ENCODE measurements at places on chromosomes 1 and 21.

GRCh38 chr1:6674771-6675170, 26.8 kb downstream of the DNAJC11 start:
- DNase-seq, result no peak

DNA sequence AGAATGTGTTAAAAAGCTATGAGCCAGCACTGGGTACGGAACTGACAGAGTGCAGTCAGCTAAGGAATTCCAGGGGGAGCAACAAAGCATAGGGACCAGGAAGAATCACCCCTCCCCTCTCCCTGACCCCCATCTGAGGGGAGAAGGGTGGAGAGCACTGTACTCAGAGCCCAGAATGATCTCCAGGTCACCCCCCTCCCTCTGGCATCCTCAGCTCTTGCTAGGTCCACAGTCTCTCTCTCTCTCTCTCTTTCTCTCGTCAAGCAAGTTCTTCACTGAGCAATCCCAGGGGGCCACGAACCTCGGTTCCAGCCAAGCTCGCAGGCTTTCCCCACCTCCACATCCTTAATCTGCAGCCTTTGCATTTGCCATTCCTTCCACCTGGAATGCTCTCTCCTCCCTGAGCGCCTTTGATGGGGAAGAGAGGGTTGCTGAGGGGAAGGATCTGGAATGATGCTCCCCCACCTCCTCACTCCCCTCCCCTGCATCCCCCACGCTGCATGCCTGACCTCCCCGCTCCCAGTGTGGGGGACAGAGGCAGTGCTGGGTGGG, 6.7 kb upstream of the WASF2 start:
- DNase-seq, result no peak

DNA sequence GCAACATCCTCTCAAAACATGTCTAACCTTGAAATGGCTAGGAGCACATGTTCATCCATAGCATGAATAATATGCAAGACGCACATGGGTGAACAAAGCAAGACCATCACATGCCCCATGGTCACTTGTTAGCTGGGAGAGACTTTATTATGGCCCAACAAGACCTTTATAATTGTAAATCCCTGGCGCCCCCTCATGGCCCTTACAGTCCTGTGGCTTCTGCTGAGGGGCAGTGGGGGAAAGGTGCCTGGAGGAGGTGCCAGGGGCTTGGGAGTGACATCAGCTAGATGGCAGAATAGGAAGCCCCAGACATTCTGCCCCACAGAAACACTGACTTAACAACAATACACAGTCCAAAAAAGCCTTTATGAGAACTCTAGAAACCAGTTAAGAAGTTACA, 51.7 kb downstream of the CSMD2 start:
- no peak for DNase-seq

GRCh38 chr1:28775121-28775942, 36.6 kb upstream of the OPRD1 start:
- peak; percentile 58 for DNase-seq

- no peak for DNase-seq
Observed at GRCh38 chr1:206748348-206749030, 22.1 kb upstream of the IL19 start.

- no peak for DNase-seq
Observed at GRCh38 chr1:9827558-9828185, 3.9 kb upstream of the CLSTN1 start.

- no peak for DNase-seq
Observed at GRCh38 chr1:192861860-192862259, 53.0 kb downstream of the RGS2 start.

GRCh38 chr21:35236090-35236489, 187.0 kb upstream of the RUNX1 start:
- no peak for DNase-seq

DNA sequence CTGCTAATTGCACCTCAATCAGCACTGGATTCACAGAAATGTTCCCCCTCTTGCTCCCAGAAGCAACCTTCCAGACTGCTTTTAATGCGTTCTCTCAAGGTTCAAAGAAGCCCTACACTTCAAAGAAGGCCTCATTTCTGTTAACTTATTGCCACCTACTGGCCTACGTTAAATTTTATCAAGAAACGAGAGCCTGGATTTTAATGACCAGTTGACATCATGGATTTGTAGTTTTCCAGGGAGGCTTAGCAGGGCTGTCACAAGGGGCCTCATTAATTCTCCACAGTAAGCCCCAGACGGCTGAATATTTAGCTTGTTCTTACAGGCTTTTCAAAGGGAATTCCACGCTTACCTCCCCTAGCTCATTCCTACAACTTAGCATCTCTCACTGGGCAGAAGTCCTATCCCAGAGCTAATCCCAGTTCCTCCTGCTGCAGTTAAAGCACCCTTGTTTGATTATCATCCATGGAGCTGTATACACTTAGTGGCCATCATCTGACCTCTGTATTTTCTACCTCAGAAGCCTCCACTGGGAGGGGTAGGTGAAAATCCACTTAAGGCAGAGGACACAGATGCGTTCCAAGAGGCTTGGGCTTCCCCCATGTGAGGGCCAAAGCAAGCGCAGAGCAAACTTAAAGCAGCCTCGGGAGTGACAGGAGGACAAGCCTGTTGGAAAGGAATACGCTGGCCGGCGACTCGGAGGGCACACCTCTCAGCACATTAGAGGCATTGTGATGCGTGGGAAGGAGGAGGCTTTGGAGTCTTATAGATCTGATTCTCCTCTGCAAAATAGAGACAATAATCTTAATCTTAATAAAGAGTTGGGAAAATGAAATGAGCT, 32.2 kb upstream of the CYP4X1 start:
- no peak for DNase-seq

GRCh38 chr1:157161901-157162300, 23.7 kb upstream of the ETV3 start:
- DNase-seq, result no peak

All from AG08396 (cell line).